ENCODE measurements at places on chromosomes 16 and 17.

DNA sequence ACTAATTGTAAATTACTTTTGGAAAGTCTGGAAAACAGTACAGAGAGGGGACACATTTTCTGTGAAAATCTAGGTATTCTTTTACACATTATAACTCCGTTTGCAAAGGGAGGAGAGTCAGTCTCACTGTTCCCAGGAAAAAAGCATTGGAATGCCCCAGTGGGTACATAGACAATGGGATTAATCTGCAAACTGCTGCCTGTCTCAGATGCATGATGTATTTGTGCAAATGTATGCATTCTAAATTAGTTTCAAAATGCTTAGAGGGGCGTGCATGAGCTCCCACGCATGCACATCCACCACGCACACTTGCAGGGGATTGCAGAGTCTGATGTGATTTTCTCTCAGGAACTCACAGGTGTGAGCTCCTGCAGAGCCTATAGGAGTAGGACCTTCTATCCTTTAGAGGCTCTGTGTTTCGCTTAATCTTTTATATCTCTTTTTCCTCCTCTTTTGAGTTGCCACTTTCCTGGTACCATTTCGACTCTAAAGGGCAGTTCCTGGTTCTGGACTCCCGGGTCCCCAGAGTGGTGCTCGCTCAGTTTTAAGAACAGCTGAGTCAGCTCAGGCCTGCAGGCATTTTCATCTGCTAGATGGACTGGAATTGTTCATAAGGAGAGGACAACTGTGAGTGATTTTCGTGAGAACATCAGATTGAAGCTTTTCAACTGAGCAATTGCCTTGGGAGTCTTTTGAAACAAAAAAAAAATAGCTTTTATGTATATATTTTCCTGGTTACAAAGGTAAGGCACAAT is 1.1 kb downstream of the BCO1 start:
- H3K4me3 ChIP-seq = no peak overlapping the region
- no peaks in the 10 kb centered on the region for H3K36me3 ChIP-seq
- DNase-seq = peak; percentile 29

DNA sequence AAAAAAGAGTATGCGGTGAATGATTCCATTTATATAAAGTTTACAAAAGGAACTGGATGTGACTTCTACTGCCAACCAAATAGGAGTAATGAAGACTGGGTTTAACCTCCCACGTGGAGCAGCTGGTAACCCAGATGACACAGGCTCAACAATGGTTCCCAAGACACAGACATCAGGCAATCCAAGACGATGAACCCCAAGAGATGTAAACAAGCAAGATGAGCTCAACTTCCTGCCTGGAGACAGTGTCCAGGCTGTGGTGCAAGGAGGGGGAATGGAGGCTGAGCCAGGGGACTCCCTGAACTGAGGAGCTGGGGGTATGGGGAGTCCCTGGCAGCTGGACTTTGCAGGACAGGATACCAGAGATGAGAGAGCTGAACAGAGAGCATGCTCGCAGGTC is 104.7 kb downstream of the LITAF start:
- peak; percentile 66 for DNase-seq
- H3K4me3 ChIP-seq = no peak overlapping the region
- no peaks in the 10 kb centered on the region for H3K36me3 ChIP-seq
- H3K4me1 ChIP-seq = peaks cover 8% of the 10 kb centered on the region
- no peaks in the 10 kb centered on the region for H3K27me3 ChIP-seq
- no peak overlapping the region for H3K27ac ChIP-seq

- DNase-seq = peak; percentile 96
- no peaks in the 10 kb centered on the region for H3K27me3 ChIP-seq
- H3K4me1 ChIP-seq = peaks cover 3% of the 10 kb centered on the region
- H3K36me3 ChIP-seq = no peaks in the 10 kb centered on the region
Observed at GRCh38 chr17:2828397-2829038, 32.3 kb downstream of the RAP1GAP2 start.

- no peaks in the 10 kb centered on the region for H3K4me1 ChIP-seq
- DNase-seq = peak; percentile 80
- no peaks in the 10 kb centered on the region for H3K36me3 ChIP-seq
- no peak overlapping the region for H3K4me3 ChIP-seq
- H3K27ac ChIP-seq = no peak overlapping the region
Observed at GRCh38 chr16:1914084-1914608, 4.1 kb downstream of the HS3ST6 start.

Data from osteoblast (primary cell).